ENCODE measurements at places on chromosomes 11 and 22. TPM values are rescaled to one million over a fixed set of nuclear protein-coding genes. Genes with fewer than 3 reads are reported as not detected.

DNA sequence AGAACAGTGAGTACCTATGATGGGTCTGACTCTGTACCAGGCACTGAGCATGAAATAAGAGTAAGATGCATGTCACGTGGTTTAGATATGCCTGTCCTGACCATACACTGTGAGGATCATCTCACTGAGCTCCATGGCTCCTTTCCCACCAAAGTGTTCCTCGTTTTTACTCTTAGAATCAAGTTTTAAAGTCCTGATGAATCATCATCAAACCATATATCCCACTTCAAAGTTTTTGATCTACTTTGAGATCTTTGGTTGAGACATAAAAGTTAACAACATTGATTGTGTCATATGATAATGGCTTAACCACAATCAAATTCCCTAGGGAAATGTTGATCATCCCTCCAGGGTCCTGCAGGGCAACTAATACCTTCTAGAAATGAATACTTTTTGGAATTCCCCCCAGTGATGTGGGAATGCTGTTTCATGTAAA, 12.8 kb downstream of the ETS1 start:
- no peak for DNase-seq

Gene LAYN
- 15.0 TPM for total RNA-seq

GRCh38 chr11:82959987-82960778, 58.6 kb downstream of the DDIAS start:
- DNase-seq: no peak

Gene PARVG
- total RNA-seq: 0.05 TPM

DNA sequence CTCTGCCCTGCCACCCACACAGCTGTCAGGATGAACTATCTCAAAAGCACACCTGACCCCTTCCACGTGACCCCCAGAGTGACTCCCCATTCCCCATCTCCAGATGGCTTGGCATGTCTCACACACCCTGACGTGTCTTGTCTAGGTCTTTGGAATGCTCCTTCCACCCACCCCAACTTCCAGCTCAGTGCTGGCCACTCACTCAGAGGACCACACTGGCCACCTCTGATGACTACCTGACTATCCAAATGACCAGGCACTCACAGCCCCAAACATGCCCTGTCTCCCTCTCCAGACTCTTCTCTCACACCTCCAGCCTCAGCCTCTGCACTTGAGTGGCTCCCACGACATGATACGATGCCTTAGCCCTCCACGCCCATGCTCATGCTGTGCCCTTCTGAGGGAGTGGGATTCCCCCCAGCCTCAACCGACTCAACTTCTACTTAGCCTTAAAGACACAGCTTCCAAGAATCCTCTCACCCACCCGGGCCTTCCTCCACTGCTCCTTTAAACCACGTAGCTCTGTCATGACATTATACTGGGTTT, 259.4 kb downstream of the BUD13 start:
- DNase-seq: no peak

DNA sequence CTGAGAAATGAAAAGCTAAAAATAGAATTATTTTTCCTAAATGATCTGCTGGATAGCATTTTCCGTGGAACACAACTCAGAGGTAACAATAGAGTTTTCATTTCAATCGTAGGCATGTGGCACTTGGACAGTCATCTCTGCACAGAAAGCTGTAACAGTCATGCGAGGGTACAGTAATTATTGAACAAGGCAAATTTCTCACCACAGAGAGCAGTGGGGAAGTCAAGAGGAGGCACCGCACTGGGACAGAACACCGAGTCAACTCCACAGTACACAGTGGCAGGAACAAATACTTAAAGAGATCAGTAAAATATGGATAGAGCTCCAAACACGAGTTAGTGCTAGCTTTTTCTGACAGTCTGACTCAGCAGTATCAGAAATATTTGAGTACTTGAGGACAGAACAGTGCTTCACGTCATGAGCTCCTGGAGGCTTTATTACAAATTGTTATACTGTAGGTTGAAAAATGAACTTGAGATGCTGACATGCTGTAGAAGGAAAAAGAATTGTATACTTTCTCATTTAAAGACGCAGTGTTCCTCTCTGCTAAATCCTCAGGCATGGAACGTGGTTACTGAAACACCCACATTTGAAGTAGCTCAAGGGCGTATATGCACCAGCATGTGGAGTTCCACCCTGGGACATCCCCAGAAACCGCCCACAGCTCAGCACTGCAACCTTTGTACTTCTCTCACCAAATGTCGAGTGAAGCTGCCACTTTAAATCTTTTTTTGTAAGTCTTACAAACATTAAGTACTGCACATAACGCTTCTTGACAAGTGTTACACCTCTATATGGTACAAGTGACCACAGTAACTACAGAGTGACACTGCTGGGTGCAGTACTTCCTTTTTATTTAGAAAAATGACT, 27.4 kb upstream of the YPEL1 start:
- DNase-seq: peak; percentile 34

Gene GAL
- total RNA-seq: not detected

Gene USH1C
- total RNA-seq: not detected

Gene TCF20
- total RNA-seq: 10.9 TPM

- DNase-seq: no peak
Observed at GRCh38 chr11:45653277-45653676, 12.1 kb downstream of the CHST1 start.

Gene KCNJ11
- total RNA-seq: 8.7 TPM

DNA sequence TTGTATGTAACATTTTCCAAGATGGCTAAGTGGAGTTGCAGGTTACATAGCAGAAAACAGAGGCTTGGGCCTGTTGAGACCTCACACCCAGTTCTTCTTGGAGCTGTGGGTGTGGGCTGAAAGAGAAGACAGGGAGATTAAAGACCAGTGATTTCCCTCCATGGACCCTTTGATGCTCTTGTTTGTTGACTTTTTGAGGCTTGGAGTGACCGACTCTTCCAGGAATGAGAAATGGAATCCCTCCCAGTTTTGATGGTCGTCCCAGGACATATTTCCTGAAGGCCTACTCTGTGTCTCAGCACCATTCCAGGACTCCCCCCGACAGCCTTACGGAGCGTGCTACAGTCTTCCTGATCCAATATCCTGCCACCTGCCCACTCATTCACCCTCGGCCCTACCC, 96.9 kb downstream of the PTPRJ start:
- no peak for DNase-seq

- DNase-seq: peak; percentile 26
Observed at GRCh38 chr11:125276619-125276976, 112.0 kb downstream of the PKNOX2 start.

- no peak for DNase-seq
Observed at GRCh38 chr11:97514446-97514845, 1124.6 kb downstream of the JRKL start.

DNA sequence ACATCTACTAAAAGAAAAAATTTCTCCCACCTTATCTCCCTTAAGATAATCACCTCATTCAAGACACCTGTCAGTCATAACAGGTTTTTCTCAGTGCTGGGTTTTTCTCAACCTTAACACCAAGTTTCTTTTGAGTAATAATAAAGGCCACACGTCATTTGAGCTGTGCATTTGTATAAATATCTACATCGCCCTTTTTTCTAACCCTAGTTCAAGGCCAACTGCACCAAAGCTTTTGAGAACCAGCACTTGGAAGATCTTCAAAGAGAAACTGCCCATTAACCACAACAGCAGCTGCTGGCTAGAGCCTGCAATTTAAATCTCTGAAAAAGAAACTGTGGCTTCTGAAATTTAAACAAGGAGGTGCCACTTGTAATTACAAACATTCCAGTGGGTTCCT, 6.9 kb downstream of the CADM1 start:
- peak; percentile 69 for DNase-seq

Gene SLC7A4
- 0.70 TPM for total RNA-seq

- no peak for DNase-seq
Observed at GRCh38 chr11:46917109-46917761, 1.1 kb downstream of the LRP4 start.

DNA sequence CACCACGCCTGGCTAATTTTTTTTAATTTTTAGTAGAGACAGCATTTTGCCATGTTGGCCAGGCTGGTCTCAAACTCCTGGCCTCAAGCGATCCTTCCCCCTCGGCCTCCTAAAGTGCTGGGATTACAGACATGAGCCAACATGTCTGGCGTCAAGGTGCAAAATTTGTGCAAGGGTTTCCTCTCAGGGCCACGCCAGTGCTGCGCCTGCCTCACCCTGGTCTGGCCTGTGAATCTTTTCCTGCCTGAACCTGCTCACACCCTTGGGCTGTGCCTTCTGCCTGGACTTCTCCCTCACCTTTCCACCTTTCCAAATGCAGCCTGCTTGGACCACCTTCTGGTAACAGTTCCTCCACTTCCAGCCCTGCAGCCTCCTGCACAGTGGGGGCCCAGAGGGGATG, 43.4 kb downstream of the MCM5 start:
- DNase-seq: no peak

GRCh38 chr11:64260147-64260708, 8.9 kb downstream of the PLCB3 start:
- no peak for DNase-seq

Gene MMP3
- total RNA-seq: not detected

Gene C22orf31
- total RNA-seq: not detected

Gene CD3G
- not detected for total RNA-seq

- peak; percentile 57 for DNase-seq
Observed at GRCh38 chr11:3093281-3094191, 36.3 kb upstream of the CARS1 start.

Gene GLYATL1
- total RNA-seq: not detected

Gene PLAAT5
- 0.52 TPM for total RNA-seq

Gene OR10A2
- total RNA-seq: not detected

- peak; percentile 74 for DNase-seq
Observed at GRCh38 chr11:107590460-107591377, at the start of gene ELMOD1. ELMOD1 (plus strand) TSS chr11:107591147; CDS start chr11:107618190, 27,043 bp downstream.

DNA sequence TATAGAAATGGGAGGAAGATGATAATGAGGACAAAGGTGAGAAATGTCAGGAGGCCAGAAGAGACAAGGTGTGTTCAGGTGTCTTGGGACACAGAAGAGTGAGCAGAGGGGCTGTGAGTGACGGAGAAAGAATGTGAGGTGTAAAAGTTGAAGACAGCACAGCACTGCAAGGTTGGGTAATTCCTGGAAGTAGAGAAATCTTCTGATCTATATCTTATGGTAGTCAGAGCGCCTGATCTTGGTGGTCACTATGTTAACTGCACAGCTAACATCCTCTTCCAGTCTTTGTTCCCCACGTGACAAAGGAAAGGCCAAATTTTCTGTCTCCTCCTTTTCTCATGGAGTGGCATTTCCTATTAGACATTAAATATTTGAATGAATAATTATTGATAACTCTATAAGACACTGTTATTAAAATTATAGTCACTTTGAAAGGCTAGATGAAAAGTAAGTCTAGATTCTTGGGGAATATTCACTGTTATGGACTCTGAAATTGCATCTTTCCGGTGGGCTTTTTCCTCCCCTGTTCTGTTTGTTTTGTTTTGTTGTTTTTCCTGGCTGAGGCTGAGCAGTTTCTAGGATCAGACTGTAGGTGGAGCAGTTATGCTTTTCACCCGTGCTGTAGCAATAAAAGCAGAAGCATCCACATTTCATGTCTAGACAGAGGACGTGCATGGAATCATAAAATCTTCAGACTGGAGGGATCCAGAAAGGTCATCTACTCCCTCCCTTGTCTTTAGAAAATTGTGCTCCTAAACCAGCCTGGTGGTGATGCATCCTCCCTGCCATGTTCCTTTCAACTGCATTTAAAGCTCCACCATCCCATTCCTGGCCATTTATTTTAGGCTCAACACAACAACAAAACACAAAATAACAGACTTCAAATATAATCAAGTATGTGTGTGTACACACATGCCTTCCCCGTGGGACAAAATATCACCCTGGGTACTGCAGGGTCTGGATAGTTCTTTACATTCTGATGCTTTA, 26.6 kb downstream of the SC5D start:
- peak; percentile 54 for DNase-seq

DNA sequence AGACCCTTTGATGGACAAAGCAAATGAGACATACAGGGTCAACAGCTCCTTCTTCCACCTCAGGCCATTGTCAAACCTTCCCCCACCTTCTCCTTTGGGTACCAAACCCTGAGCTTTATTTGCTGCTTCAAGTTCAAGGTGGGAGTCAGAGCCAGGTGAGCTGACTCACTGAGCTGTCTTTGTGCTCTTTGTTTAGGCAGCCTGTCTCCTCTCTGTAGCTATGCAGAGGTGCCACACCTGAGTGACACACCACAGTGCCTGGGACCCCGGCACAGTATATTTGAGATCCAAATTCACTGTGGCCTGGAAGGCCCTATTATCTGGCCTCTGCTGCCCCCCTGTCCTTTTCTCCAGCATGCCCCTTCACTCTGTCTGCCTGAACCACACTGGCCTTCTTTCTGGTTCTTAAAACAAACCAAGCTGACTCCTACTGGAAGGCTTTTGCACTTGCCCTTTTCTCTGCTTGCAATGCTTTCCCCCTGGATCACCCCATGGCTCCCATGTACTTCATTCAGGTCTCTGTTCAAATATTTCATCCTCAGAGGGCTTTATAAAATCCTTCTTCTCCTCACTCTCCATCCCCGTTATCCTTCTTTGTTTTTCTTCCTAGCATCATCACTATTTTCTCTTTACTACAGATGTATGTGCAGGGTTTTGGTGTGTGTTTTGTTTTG, 16.1 kb downstream of the LMO2 start:
- no peak for DNase-seq

- peak; percentile 74 for DNase-seq
Observed at GRCh38 chr22:27139935-27140511, 482.6 kb downstream of the MIAT start.

GRCh38 chr22:23822101-23822671, 16.6 kb downstream of the DERL3 start:
- DNase-seq: peak; percentile 83

GRCh38 chr22:18068381-18068988, 9.3 kb upstream of the PEX26 start:
- DNase-seq: peak; percentile 63

Gene UPB1
- total RNA-seq: not detected

GRCh38 chr11:126624506-126624905, 269.0 kb downstream of the ST3GAL4 start:
- no peak for DNase-seq

- peak; percentile 63 for DNase-seq
Observed at GRCh38 chr11:110463153-110463552, 33.4 kb downstream of the FDX1 start.

GRCh38 chr11:70481625-70482528, 83.5 kb downstream of the CTTN start:
- peak; percentile 96 for DNase-seq

GRCh38 chr11:116970485-116971292, 127.5 kb downstream of the SIK3 start:
- no peak for DNase-seq

GRCh38 chr11:126716456-126717083, 284.0 kb downstream of the KIRREL3 start:
- peak; percentile 64 for DNase-seq

Gene MRGPRX3
- total RNA-seq: not detected

Gene PHLDA2
- 1.7 TPM for total RNA-seq

DNA sequence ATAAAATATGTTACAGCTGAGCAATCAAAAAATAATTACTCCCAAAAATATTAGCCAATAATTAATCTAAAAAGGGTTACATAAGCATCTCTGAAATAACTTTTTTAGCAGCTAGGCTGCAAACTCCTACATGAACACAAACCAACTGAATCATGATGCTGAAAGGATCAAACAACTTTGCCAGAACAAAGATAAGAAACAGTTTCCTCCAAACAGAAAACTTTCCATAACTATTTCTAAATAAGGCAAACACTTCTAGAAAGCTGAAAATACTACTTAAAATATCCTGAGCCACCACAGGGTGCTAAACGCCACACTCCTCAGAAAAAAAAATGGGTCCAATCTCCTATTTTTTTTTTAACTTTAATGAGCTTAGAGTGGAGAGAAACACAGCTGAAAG, 68.6 kb upstream of the ARHGAP32 start:
- DNase-seq: no peak
